ENCODE measurements at places on chromosomes 11 and 22.

DNA sequence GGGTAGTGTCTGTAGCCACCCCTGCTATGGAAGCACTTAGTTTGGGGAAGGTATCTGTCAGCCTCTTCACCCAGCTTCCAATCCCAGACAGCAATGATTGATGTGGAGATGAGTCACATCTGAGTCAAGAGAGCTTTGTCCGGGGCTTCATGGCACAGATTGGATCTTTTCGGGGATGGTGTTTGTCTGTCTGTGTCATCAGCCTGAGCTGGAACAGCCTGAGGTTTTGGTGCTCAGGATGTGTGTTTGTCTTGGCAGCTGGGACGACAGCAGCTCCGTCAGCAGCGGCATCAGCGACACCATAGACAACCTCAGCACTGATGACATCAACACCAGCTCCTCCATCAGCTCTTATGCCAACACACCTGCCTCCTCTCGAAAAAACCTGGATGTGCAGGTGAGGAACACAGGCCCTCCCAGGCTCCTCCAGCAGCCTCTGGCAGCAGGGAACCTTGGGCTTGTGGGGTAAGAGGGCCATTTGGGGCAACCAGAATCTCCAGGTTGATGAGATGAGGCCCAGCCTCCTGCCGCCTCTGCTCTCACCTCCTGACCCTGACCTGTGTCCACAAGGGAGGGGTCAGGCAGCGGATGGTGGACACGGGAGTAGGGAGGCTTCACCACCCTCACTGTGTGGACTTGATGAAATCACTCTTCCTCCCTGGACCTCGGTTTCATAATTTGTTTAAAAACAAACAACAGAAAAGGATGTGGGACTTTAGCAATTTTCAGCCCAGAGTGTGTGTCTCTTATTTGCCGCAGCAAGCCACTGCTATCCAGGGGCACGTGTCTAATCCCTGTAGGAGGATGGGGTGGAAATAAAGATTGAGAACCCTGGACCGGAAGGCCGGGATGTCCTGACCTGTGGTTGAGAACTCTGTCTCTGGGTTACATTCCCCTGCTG, 124.3 kb downstream of the DBX1 start:
- no peak for DNase-seq

DNA sequence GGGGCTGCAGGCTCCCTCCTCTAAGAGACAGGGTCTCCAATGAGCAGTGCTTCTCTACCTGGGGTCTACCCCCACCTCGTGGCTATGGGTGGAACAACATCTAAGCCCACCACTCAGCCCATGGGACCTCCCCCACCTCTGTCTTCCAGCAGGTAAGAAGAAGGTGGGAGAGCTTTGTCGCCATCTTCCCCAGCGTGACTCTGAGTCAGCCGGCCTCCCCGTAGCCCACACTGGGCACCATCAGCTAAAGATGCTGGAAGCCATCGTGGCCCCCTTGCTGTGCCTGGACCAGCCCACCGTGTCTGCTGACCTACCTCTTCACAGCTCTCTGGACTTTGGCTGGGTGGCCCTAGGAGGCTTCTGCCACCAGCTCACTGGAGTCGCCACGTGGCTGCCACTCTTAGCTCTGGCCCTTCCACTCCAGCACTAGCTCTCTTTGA, 944 bp downstream of the C11orf86 start:
- DNase-seq: no peak

GRCh38 chr11:92212530-92212929, 12.1 kb upstream of the FAT3 start:
- DNase-seq: no peak

- DNase-seq: no peak
Measured at GRCh38 chr11:32231909-32232493, 141.1 kb downstream of the RCN1 start.

DNA sequence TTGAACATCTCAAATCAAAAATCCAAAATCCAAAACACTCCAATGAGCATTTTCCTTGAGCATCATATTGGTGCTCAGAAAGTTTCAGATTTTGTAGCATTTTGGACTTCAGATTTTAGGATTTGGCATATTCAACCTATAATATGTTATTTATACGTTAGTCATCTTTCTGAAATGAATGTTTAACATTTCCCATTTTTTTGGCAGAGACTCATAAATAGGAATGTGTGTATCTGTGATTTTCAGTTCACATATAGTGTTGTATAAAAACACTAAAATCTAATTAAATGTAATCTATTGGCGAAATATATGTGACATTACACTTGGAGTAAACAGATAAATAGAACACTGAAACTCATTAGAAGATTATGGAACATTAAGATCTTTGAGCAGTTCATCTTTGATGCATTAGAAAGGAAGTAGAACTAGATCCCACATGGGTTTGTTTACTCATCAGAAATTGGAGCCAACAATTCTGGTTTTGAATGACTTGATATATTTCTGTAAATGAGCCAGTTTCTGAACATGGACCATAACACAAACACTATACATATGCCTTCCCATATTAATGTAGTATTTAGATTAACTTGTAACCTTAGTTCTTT, 153.1 kb downstream of the UVRAG start:
- DNase-seq: no peak

DNA sequence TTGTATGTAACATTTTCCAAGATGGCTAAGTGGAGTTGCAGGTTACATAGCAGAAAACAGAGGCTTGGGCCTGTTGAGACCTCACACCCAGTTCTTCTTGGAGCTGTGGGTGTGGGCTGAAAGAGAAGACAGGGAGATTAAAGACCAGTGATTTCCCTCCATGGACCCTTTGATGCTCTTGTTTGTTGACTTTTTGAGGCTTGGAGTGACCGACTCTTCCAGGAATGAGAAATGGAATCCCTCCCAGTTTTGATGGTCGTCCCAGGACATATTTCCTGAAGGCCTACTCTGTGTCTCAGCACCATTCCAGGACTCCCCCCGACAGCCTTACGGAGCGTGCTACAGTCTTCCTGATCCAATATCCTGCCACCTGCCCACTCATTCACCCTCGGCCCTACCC, 96.9 kb downstream of the PTPRJ start:
- DNase-seq: no peak

DNA sequence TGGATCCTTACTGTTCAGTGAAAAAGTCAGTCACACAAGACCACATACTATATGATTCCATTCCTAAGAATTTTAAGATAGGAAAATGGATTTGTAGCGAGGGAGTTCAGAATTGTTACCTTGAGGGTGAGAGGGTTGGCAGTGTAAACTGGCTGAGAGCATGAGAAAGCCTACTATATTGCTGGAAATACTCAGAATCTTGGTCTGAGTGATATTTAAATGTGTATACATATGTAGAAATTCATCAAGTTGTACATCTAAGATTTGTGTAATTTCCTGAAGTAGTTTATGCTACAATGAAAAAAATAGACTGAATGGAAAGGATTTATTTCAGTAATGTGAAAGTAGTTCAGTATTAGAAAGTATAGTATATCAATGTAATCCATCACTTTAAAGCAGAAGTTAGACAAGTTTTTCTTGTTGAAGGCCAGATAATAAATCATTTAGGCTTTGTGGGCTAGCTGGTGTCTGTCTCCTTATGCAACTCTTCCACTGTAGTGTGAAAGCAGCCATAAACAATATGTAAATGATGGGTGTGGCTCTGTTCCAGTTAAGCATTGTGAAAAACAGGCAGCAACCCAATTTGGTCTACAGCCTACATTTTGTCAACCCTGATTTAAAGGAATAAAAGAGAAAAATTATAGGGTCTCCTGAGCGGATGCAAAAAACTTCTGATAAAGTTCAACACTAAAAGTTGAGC, 127.2 kb upstream of the THY1 start:
- DNase-seq: no peak

DNA sequence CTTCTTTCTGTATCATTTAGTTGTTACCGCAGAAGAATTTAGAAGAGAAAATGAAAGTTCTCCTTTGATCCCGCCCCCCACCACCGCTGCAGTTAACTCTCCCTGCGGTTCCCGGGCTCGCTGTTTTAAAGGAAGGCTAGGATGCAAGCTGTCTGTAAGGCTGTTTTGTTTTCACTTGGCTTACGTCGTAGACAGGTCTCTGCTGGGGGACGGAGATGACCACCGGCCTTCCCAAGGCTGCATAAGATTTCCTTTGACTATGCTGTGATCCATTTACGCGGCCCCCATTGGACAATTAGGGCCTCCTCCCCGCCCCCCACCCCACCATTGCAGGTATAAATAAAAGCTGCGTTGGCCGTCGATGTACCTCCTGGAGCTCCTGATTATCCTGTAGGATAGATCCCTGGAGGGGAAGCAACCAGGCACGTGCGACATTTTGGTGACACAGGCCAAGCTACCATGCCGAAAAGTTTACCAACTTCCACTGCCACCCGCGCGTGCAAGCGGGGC, 1.4 kb upstream of the CPT1A start:
- DNase-seq: no peak

- no peak for DNase-seq
Measured at GRCh38 chr11:39990421-39990831, 1469.0 kb downstream of the LRRC4C start.

- no peak for DNase-seq
Measured at GRCh38 chr11:114145166-114145775, 85.8 kb downstream of the ZBTB16 start.

DNA sequence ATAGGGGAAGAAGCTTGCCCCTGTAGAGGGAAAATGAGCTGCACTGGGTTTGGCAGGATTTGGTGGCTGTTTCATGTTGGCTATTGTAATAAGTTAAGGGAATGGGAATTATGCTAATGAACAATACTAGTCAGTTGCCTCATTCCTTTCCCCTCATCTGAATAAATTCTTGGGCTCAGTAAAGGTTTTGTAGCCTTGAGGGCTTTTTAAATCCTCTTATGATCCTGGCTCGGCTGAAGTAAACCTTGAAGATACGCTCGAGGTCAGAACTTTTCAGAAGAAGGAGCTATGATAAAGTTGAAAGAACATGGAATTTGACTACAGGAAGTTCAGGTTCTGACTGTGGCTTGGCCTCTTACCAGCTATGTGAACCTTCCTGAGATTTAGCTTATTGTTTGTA, 448.7 kb downstream of the RAB38 start:
- DNase-seq: no peak

GRCh38 chr11:34650528-34650927, 29.6 kb downstream of the EHF start:
- DNase-seq: peak; percentile 81

DNA sequence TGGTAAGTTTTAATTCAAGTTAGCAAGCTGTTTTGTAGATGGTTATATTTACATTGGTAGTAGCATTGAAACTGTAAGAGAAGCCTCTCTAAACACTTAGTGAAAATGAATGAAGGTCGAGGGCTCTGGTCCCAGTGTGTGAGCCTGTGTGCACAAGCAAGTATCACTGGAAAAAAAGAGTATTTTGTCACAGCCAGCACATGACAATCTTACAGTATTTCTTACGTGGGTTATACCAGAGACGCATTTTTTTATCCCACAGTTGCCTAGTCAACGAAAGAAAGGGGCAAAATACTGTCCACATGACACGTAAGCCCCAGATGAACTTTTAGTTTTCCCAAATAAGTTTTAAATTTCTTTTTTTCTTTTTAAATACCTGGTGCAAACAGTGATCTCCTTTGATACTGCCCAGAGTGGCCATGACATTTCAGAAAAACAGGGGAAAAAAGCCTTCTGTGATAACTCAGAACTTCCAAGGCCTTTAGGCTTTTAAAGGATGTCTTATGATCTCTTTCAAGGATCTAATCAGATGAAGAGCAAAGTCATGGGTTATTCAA, 23.5 kb downstream of the RAB38 start:
- DNase-seq: no peak

DNA sequence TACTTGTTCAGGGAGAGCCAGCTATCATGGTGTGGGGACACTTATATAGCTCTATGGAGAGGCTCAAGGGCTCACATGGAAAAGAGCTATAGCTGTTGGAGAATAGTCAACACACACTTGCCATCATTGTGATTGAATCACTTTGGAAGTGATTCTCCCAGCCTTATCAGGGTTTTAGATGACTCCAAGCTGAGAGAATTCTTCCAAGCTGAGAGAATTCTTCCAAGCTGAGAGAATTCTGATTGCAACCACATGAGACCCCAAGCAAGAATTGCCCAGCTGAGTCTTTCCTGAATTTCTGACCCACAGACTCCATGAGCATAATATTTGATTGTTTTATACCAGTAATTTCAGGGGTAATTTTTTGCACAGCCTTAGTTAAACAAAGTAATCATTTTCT, 1318.3 kb upstream of the RAG2 start:
- DNase-seq: no peak

- no peak for DNase-seq
Measured at GRCh38 chr11:131511794-131512193, 141.4 kb downstream of the NTM start.

- DNase-seq: peak; percentile 23
Measured at GRCh38 chr11:76642341-76642740, 28.2 kb downstream of the LRRC32 start.

- DNase-seq: no peak
Measured at GRCh38 chr11:76051937-76052336, 154.4 kb downstream of the WNT11 start.

DNA sequence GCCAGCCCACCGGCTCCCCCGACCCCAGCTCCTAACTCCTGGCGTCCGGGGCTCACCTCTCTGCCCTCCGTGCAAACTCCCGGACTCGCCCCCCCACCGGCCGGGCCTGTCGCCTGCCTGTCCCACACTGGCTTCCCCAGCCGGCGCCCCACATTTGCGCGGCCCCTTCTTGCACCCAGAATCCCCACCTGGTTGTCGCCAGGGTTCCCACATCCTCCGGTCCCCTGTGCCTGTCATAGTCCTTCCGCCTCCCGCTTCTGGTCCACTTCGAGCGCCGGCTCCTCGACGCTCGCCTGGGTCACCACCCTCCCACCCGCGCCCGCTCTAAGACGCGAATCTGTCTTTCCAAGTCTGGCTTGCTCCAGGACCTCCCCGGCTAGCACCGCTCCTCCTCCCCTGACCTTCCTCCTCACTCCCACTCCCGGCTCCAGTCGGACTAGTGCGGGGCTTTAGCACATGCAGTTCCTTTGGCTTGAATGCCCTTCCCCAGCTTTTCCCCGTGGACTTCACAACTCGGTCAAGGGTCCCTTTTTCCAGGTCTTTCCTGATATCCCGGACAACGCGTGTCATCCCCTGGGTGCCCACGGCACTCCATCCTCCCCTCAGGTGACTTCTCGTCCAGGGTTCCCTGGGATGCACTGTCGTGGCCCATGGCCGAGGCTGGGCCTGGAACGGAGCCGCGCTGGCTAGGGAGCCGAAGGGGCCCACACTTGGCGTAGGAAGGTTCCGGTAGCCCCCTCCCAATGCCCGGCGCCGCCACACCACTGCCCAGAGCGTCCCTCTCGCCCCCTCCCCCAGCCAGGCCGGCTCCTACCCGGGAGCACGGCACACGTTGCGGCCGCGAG, 635 bp downstream of the SCARF2 start:
- no peak for DNase-seq
